ENCODE measurements at places on chromosomes 5 and 9.
A peak's percentile ranks its signal among the peaks of the same experiment; 100 is the strongest.

GRCh38 chr5:141547488-141547887, 58.6 kb downstream of the PCDHGC5 start:
- DNase-seq = no peak

- DNase-seq = no peak
Observed at GRCh38 chr9:115359017-115359780, 241.2 kb upstream of the TNC start.

DNA sequence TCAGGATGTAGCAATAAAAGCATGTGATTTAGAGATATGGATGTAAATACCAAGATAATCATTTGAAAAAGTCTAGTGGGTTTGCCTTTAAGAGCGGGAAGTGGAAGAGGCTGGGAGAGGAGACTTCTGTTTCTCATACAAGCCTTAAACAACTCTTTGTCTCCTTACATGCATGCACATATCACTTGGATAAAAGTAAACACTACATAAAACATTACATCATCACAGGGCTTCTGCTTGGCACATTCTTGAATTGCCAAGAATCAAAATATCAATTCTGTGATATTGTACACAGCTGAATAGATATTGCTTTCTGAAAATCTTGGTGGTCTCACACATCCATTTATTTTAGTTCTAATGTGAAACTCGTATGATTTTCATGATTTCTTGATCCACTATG, 57.6 kb downstream of the FOXD1 start:
- no peak for DNase-seq

DNA sequence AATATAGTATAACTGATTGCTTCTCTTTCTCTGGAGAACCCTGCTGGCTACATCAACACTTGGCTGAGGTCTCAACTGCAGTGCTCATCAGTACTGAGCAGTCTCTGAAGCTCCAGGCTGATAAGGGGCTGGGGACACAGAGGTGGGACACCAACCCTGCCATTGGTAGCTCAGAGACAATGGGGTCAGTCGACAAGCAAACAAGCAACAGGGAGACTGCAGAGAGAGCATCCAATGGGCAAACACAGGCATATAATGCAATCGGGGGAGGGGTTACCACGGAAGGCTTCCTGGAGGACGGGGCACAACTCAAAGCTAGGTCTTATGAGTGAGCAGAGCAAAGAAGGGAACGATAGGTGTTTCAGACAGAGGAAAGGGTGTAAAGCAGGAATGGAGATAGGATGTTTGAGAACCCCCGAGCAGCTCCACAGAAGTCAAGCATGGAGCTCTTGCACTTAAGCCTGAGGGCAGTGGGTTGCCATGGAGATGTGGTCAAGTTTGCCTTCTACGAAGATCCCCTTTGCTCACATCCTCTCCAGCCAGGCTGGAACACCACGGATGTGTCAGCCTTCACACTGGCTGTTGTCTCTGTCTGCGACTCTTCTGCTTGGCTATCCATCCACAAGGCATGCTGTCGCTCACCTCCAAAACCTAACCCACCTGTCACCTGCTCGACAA, 21.5 kb upstream of the AKNA start:
- DNase-seq = no peak

DNA sequence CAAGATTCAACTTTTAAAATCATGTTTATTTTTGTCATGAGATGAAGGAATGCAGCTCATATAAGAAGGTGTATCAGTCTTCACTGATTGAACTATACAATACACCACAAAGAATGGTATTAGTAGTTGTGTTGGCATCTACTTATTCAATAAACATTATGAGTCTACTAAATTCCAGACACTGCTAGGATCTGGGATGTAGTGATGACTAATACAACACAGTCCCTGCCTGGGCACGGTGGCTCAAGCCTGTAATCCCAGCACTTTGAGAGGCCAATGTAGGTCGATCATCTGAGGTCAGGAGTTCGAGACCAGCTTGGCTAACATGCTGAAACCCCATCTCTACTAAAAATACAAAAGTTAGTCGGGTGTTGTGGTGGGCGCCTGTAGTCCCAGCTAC, 171.4 kb upstream of the NFIB start:
- DNase-seq = no peak

DNA sequence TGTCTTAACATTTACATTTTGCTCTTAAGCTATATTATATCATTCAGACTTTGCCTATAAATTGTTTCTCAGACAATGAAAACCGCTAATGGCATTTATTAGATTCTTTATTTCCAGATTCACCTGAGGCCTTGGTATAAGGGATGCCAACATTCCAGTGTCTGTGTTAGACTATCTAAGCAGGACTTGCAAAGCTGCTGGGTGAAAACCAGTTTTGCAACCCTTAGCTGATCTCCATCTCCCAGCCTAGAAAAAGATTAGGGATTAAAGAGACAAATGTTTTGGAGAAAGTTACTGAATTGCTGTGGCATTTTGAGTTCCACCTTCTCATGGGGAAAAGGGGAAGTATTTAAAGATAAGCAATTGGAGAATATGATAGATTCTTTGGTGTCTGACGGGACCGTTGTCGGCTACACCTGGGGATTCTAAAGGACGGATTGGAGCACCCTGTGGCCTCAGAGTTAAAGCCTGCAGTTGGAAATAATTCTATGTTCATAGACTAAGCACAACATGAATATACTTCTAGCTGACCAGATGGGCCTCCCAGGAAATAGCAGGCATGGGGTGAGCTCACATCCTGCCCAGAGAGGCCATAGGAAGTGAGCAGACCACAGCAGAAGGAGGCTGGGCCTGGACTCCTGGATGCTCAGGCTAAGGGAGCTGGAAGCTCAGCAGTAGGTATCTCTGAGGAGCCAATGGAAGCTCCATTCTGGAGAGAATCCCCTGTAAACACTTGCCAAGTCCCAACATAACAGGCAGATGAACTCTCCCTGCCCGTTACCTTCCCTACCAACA, 21.8 kb downstream of the ENTREP1 start:
- no peak for DNase-seq

DNA sequence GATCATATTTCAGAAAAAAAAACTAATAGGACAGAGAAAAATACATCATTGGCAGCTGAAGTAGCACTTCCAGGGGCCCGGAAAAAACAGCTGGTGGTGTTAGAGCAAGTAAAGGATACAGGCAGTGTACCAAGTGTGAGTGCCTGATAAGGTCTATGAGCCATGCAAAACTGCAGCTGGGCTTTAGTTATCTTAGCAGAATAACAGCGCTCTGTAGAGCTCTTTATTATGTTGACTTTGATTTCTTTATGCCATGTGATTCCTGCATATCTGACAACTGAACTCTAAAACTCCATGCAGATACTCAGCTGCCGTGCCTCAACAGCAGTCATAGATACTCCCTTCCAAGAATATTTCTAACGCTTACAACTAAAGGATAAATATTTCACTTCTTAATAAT, 119.5 kb downstream of the CAAP1 start:
- DNase-seq = no peak

DNA sequence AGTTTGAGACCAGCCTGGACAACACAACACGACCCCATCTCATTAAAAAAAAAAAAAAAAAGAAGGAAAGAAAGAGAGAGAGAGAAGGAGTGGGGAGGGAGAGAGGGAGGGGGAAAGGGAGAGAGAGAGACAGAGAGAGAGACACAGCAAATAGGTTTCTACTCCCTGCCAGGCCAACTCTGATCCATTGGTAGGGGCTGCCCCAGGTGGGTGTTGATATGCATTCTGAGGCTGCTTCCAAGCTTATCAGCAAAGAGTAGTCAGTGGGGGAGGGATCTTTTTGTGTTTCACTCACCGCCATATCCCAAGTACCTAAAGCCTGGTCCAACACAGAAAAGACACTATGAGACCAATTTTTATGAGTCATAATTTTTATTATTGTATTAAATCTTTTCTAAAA, 57.0 kb upstream of the SAP30L start:
- no peak for DNase-seq

GRCh38 chr9:79352322-79352721, 219.4 kb upstream of the TLE4 start:
- no peak for DNase-seq

DNA sequence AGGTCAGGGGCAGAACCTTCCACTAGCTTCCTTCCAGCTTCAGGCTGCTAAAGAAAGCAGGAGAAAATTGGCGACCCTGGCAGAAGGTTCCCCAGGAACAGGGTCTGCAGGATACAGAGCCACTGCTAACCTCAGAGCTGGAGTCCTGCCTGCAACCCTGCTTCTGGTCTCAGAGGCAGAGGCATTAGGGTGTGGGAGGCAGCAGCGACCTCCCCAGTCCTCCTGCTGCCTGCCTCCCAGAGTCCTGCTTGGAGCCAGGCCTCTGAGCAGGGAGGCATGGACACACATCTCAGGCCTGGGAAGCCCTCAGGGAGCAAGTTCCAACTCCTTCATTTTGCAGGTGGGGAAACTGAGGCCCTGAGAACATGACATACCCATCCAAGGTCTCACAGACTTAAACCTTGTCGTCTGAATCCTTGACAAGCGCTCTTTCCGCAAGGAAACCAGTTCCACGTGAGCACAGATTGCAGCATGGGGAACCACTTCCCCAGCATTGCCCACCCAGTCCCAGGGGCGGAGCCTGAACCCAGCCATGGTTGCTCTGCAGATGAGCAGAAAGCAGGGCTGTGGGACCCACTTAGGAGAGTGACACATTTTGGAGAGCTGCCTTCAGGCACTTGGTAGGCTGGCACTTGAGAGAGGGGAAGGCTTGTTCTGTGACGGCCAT, 28.2 kb upstream of the HAND1 start:
- no peak for DNase-seq

GRCh38 chr5:55306641-55307382, 682 bp downstream of the DHX29 start:
- no peak for DNase-seq

DNA sequence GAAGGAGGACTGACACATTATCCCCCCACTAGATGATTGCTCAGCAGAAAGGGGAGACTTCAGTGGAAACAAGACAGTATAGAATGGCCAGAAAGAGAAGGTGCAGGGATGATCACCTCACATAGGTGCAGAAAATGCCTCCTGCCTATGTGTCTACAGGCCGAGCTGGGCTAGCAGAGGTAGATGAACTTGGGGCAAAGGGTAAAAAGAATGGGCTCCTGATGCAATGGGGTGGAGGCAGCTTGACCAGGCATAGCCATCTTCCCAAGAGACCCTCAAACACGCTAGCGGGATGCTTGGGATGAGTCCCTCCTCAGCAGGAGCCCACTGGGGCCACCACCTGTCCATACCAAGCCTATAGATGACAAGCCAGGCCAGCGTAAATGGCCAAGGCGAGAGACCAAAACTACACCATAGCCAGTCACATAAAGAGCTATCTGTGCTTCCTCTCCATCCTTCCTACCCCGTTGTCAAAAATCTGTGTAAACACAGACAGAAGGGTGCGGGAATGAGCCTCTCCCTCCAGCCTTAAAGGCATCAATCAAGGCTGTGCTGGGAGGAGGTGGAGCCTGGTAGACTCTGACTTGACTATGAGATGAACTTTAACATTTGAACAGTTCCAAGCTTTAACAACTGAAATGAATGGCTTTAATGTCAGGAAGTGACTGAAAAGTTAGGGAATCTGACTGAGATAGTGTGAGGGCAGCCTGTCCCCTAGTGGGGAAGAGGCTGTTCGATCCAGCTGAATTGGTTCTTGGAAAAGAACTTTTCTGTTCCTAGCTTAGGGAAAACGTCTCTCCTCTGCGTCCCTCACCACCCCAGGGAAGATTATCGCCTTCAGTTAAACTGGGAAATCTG, 10.4 kb downstream of the C9orf152 start:
- DNase-seq = no peak

DNA sequence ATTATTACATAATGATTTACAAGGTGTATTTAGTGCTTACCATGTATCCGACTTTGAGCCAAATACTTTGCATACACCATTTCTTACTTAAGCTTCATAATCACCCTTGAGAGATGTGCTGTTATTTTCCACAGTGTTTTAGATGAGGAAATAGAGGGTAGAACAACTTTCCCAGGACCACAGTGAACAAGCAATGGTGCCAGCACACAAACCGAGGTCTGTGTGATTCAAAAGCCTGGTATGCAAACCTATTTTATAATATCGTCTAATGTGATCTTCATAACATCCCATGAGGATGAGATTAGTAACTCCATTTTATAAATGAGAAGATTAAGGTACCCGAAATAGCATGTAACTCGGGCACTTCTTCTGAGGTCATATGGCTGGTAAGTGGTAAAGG, 294.7 kb downstream of the NSG2 start:
- no peak for DNase-seq

DNA sequence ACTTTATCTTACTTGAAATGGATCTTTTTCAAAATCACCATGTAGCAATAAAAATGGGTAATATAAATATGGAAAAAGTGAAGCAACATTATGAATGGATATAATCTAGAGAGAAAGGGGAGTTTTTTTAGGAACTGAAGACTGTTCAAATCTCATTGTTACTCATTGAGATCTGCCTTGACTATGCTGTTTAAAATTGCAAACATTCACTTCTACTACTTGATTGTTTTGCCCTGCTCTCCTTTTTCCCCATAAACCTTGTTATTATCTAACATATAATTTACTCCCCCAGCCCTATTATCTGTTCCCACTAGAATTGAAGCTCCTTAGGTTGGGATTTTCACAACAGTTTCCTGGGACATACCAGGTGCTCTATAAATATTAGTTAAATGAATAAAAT, 22.0 kb downstream of the PAM start:
- DNase-seq = no peak

GRCh38 chr5:150665044-150665443, 4.0 kb downstream of the MYOZ3 start:
- no peak for DNase-seq

- no peak for DNase-seq
Observed at GRCh38 chr5:140420226-140420570, 18.6 kb downstream of the ANKHD1 start.

DNA sequence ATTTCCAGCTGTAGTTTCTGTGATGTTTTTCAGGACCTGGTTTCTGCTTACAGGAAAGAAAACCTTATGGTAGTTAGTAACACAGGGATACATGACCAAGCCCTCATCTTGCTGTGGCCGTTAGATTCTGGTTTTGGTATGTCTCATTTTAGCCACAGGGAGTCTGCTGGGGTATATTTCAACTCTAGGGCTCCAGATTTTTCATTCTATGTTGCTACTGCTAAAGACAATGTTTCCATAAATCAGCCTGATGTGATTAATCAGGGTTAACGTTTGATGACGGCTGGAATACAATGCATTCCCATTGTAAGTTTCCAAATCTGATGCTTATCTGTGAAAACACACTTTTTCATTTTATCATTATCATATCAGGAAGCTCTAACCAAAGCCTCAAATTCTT, 48.2 kb downstream of the P4HA2 start:
- DNase-seq = no peak

- DNase-seq = peak; percentile 54
Observed at GRCh38 chr9:134243778-134244467, 79.6 kb upstream of the RNU6ATAC start.

- DNase-seq = peak; percentile 38
Observed at GRCh38 chr5:55104036-55104772, 1.8 kb downstream of the GZMA start.

All from CD4-positive, alpha-beta T cell treated with Interleukin-17A for 1 hour (primary cell).